ENCODE measurements at places on chromosomes 4 and X.

- DNase-seq: no peak
These were observed 86.9 kb upstream of the NWD2 start for GRCh38 chr4:37157476-37158167.

- no peak for DNase-seq
These were observed 156.4 kb upstream of the BOD1L1 start for GRCh38 chr4:13783800-13784411.

GRCh38 chr4:99047710-99048109, 40.9 kb downstream of the ADH5 start:
- no peak for DNase-seq

DNA sequence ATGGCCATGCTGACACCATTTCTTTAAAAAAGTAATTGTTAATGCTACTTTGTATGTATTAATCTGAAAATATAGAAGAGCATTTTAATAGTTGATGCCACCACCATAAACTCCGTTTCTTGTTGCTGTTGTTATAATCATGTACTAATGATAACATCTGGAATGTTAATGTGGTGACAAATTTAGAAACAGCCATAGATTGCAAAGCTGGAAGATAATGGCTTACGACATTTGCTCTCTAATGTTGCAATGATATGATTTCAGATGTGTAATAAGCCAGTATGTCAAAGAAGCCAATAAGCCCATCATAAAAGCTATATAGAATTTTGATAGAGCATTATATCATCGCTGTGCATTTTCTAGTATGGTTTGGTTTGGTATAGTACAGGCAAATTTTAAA, 579.4 kb upstream of the ZFP42 start:
- no peak for DNase-seq

DNA sequence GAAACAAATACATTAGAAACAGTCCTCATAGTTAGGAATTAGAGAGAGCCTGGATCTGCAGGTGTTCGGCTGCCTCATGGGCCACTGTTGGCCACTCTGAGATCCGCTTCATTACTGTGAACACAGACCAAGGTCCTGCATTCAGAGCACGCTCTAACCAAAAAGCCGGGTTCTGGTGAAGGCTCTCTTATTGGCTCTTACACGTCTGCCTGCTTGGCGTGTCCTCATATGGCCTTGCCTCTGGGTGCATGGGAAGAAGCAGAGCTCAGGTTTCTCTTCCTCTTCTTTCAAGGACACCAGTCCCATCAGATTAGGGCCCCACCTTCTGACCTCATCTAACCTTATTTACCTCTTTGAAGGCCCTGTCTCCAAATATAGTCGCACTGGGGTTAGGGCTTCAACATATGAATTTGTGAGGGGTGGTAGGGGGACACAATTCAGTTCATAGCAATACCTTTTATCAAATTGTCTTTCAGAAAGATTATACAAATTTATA, 37.1 kb upstream of the ELF2 start:
- DNase-seq: no peak

DNA sequence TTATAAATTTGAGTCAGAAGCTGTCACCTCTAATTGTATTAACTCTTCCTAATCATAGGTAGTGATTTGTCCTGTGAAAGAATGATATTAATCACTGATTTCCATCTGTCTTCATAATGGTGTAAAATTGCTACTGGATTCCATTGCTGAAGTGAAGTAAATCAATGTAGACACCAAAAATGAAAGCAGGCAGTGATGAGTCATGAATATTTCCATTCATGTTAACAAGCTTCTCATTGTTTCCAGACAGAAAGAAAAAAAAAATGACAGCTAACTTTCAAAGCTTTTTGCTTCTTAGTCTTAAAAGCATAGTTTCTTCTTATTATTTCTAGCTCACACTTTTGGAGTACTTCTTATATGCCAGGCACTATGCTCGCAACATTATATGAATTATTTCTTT, 21.5 kb downstream of the FAM114A1 start:
- no peak for DNase-seq

GRCh38 chrX:52261125-52261462, 76.4 kb downstream of the MAGED4 start:
- no peak for DNase-seq

- DNase-seq: no peak
These were observed 18.9 kb upstream of the PCDH10 start for GRCh38 chr4:133130171-133130570.

DNA sequence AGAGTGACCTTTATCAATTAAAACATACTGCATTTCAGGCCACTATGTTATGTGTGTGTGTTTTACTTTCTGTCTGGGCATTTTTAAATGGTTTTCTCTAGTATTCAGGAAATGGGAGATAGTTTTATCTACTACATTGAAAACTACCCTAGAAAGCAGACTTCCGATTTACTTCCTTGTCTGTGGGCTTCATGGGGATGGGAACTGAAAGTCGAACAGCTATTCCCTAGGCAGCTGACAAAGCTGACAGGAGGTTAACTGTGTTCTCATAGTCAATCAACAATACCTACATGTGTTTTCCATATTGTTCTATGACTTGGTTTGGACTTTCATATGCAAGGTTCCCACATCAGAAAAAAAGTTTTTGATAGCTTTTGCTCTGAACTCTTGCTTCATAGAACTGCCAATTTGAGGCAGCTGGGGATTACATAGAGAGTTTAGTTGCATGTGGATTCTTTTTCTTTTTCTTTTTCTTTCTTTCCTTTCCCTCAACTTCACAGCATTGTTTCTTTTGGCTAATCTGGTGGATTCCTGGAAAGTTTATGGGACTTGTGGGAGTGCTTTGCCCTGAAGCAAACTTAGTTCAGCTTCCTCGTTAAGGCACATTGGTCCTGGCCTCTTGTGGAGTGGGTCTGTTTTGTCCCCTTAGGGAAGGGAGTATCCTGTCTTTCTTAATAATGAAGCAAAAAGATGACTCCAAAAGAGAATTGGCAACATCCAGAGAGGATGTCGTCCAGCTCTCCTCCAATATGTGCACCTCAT, 327.1 kb upstream of the GIMD1 start:
- no peak for DNase-seq

DNA sequence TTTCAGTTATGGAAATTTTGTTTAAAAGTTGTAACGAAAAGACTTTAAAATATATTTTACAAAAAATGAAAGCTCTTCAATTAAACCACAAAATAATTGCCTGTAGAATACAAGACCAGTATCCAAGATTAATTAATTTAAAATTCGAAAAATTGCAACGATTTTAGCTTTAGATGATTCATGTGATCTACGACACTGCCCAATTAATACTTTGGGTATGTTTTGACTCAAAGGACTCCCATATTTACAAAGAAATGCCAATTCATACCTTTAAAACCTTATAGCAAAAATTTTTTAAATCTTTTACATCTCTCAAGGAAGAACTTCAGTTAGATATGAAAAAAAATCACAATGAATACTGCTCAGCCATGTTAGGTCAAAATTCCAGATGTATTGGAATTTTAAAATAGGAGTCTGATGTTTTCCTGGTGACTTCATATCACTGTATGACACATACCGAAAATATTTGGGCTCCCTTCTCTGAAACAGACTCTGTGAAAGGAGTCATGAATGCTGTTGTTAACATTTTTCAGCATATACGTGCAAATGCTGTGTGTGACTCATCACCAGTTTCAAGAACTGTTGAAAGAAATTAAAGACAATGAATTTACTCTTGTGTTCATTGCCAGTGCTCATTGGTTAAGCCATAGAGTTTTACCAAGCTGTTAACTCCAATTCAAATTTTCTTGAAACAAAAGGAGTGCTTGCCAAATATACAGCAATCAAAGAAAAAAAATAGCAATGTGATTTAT, 13.8 kb upstream of the SMS start:
- no peak for DNase-seq

DNA sequence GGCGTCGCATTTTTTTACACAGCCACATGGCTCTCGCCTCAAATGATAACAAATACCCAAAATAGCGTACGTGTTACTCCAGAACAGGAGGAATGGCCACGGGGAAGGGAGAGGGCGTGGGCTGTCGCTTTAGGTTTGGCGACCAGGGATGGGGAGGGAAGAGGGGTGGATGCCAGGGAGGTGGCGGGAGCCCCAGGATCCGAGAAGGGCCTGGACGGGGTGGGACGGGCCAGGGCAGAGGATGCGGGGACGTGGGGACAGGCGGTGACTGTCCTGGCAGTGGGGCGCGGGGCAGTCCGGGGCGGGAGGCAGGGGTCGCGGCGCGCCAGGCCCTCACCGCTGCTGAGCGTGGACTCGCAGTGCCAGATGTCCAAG, 631 bp downstream of the TMEM47 start:
- no peak for DNase-seq

DNA sequence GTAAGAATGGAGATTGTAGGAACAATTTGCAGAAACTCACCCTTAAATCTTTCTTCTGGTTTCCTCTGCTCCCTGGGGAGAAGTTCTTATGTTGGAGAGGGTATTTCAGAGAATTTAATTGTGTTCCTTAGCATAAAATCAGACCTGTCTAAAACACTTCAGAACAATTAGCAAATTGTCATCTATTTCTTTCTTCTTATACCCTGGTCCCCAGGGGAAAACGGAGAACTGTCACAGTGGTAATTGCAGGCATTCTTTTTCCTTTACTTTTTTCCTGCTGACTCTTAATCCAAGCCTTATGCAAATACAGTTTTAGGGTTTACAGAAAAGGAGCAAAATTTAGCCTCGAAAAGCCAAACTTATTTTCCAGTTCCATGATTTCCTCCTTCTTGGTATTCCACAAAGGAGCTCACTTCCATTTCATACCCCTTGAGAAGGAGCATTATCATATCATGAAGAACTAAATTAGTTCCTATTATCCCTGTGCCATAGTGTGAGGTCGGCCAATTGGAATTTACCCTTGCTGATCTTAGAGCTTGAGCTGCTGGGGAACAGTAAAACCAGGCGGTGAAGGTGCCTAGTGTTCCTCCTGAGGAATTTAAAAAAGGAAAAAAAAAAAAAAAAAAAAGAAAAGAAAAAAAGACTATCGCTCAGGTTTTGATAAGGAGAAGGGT, 173.8 kb downstream of the IL15 start:
- DNase-seq: no peak

DNA sequence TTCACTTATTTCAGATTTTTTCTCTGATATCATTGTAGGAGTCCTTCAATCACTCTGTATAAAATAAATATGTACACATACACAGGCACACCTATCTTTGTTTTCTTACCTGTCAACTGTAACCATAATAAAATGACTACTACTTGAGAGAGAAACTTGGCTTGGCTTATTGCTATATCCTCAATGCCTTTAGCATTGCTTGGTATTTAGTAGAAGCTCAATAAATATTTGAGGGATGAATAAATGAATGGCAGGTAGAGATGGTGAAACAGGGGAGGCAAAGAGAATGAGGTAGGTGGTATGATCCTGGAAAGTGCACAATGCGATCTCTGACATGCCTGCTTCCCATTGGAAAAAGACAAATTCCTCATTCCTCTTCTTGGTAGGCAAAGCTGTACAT, 21.8 kb upstream of the CXCL6 start:
- DNase-seq: no peak

DNA sequence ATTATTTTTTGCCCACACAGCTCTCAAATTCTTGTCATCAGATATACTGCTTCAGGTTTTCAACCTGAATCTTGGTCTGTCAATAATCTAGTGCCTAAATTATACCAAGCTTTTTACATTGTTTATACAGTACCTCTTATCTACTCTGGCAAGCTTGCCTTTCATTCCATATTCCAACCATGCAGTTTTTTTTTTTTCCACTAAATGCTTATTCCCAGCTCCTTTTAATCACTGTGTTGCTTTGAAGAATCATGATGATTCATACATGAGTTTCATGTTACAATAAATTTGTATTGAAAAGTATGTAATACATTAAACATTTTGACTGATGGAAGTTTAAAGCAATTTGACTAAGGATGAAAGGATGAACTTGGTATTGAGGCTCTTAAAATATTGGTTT, 949.0 kb downstream of the CCSER1 start:
- DNase-seq: no peak

DNA sequence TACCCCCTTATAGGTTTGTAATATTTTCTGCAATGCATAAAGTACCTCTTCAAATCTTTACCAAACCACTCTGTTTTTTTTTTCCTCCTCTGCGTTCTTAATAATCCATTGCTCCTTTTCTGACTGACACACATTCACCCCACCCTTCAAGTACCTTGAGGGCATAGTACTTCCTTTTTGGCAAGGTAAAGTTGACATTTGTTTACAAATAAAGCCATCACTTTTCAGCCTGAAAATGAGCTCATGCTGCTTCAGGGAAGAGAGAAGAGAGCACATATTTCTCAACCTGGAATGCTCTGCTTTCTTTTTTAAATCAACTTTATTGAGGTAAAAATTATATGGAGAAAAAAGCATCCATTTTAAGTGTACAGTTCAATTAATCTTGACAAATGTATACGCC, 113.9 kb downstream of the AGTR2 start:
- DNase-seq: no peak

GRCh38 chr4:79663141-79663540, 255.1 kb upstream of the GK2 start:
- DNase-seq: no peak

DNA sequence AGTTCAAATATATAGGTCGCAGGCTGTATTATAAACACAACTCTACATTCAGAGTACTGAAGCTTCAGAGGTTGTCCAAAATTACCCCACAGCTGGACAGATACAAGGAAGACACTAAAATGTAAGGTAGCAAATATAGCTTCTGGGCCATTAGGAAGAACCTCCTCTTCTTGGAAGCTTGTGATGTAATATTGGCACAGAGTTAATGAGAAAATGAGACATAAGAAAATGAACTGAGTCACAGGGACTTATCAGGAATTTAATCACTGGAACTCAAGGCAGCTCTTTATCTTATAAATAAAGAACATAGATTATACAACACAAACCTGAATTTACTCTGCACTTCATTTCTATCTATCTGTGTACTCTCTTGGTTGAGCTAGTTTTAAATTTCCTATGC, 344.7 kb downstream of the PCDH10 start:
- DNase-seq: no peak

DNA sequence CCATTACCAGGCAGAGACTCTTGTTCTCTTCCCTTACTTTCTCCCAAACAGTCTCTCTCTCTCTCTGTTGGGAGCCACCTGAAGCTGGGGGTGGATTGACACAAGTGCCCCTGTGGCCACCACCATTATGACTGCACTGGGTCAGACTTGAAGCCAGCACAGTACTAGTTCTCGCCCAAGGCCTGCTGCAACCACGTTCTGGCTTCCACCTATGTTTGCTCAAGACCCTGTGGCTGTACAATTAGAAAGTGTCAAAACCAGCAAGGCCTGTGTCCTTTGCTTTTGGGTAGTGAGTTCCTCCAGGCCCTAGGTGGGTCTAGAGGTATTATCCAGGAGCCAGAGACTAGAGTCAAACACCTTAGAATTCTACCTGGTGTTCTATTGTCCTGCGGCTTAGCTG, 31.0 kb downstream of the MAGED2 start:
- no peak for DNase-seq

All from CD4-positive, alpha-beta memory T cell (primary cell).